GM13977 (cell line): ENCODE measurements at places on chromosomes 1 and 21.

DNA sequence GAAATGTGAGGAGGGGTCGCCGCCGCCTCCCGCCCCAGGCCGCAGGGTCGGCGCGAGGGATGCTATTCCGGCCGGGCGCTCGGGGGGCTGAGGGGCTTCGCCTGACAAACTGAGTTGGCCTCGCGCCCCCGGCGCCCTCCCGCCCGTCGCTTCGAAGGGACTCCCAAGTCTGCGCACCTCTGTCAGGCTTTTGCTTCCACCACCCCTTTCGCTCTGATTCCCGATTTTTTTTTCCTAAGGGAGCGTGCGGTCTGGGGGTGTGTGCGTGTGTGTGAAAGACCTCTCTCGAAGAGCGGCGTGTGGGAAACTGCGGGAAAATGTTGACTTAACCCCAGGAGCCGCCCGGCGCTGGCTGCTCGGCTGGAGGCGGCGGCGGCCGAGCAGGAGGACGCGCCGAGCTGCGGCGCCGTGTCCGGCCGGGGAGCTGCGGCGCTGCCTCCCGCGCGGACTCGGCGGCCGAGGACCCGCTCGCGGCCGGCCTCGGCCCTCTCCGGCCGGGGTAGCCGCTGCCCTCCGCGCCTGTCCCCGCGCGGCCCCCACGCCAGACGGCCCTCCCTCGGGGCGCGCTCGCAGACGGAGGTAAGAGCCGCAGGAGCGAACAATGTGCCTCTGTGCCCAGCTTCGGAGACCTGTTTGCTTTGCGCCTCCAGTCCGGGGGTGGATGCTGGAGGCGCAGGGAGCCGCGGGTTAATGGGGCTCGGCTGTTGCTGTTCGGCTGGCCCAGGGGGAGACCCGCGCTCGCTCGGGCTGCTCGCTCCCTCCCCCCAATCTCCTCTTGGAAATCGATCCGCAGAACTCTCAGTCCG lies 1.1 kb downstream of the ADGRL2 start:
- peak; percentile 24 for DNase-seq

GRCh38 chr1:192170196-192170984 lies 12.1 kb downstream of the RGS18 start:
- DNase-seq = no peak

GRCh38 chr1:202264726-202265125 lies 71.1 kb downstream of the LGR6 start:
- no peak for DNase-seq

GRCh38 chr1:54485416-54485815 lies 62.6 kb upstream of the ACOT11 start:
- DNase-seq = no peak

DNA sequence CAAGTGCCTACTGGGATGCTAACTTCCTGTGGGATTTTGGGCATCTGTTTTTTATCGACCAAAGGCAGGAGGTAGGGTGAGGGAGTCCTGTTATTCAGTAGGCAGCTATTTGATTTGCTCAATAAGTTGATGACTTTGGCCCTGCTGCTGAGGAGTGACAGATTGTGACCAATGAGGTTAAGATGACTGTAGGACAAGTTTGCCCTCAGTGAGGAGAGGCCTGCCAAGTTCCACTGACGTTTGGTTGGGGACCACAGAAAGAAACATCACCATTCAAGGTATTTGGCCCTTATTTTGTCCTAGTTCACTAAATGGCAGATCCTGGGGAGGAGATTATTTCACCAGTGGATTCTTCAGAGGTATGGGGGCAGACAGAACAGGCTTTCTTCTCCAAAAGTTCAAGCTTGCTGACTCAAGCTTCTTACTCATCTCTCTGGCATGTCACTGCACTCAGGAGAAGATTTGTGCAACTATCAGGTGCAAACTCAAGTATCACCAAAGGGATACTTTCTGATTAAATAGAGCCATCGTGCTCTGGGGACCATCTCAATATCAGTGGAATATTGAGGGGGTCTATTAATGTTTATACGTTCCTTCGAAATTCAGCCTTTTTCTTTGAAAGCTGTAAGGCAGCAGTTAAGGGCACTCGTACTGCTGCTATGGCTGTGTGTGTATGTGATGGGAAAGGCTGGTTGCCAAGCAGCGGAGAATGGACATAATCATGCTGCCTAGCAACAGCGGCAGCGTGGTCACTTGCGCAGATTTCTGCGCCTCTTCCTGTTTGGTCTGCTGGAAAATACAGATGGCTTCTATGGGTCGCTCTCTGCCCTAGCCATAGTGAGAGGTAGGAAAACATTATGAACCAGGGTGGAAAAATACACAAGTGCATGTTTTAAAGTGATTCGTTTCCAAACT lies 78.7 kb downstream of the PBX1 start:
- DNase-seq = no peak

DNA sequence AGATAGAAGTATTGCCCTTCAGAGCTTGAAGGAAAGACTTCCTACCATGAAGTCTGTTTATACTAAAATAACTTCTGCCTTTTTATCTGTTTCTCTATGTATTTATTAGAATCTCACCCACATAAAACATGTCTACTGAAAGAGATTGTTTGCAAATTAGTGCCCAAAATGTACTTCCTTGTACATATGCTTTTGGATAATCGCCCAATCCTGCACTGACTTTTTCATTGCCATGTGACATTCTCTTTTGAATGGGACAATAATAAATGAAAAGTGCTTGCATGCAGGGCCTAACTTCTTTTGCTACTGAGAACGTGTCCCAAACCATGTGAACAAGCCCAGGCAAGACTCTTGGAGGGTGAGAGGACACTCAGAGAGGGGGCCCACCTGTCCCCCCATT lies 711.6 kb upstream of the ADAMTS5 start:
- no peak for DNase-seq

DNA sequence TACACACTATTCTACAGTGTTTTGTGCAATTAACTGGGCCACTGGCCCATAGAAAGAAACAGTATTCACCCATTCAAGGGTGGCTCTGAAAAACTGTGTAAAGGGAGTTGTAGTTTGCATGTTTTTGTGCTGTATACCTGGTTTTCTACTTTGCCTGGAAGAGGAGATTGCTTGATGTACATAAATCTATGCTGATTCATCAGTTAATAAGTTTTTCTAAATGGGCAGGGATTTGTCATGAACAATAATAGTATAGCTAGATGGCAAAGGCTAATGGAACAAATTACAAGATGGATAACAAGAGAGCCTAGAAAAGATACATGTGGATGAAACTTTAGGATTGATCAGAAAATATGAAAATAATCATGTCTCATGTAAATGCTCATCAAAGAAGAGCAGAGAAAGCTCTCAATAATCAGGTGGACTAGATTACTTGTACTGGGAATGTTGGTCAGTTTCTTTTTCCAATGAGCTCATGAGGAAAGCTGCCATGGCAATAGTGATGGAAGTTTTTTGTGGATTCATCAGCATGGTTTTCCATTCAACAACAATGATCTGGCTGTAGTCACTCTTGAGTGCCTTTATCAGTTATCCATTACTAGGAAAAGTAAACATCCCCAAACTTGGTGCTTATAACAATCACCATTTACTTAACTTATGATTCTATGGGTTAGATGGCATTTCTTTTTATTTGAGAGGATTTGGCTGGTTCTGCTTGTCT lies 602.8 kb downstream of the BRINP3 start:
- no peak for DNase-seq

DNA sequence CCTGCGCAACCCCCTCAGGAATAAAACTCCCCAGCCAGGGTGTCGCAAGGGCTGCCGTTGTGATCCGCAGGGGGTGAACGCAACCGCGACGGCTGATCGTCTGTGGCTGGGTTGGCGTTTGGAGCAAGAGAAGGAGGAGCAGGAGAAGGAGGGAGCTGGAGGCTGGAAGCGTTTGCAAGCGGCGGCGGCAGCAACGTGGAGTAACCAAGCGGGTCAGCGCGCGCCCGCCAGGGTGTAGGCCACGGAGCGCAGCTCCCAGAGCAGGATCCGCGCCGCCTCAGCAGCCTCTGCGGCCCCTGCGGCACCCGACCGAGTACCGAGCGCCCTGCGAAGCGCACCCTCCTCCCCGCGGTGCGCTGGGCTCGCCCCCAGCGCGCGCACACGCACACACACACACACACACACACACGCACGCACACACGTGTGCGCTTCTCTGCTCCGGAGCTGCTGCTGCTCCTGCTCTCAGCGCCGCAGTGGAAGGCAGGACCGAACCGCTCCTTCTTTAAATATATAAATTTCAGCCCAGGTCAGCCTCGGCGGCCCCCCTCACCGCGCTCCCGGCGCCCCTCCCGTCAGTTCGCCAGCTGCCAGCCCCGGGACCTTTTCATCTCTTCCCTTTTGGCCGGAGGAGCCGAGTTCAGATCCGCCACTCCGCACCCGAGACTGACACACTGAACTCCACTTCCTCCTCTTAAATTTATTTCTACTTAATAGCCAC lies 696 bp downstream of the TGFB2 start:
- peak; percentile 50 for DNase-seq

- DNase-seq = peak; percentile 56
These were observed 3.0 kb downstream of the USP1 start for GRCh38 chr1:62439652-62440371.
